Fibroblast of villous mesenchyme (primary cell): ENCODE measurements at places on chromosomes 11 and 22. TPM values are rescaled to one million over a fixed set of nuclear protein-coding genes. Genes with fewer than 3 reads are reported as not detected.

SMTNL1 gene
- not detected in 2 replicates for total RNA-seq

TTLL1 gene
- 8.2 and 11.0 TPM in 2 replicates for total RNA-seq

MN1 gene
- total RNA-seq, result 0.86 and 3.9 TPM in 2 replicates

FZD4 gene
- 13.5 and 17.3 TPM in 2 replicates for total RNA-seq

HYLS1 gene
- total RNA-seq, result 7.1 and 10.4 TPM in 2 replicates

NAALAD2 gene
- total RNA-seq, result 1.9 and 2.2 TPM in 2 replicates

TMX2 gene
- 62.8 and 79.9 TPM in 2 replicates for total RNA-seq

TRIM49C gene
- not detected in 2 replicates for total RNA-seq

MS4A6E gene
- not detected in 2 replicates for total RNA-seq

DSCAML1 gene
- total RNA-seq, result not detected in 2 replicates

MFRP gene
- total RNA-seq, result under 0.01 TPM in 1 of 2 replicates, not detected in the other

PAMR1 gene
- 416 and 493 TPM in 2 replicates for total RNA-seq

MEI1 gene
- total RNA-seq, result 1.3 and 2.2 TPM in 2 replicates

APOBEC3A gene
- not detected in 2 replicates for total RNA-seq

SLC22A8 gene
- not detected in 2 replicates for total RNA-seq

OR51I1 gene
- under 0.01 TPM in 1 of 2 replicates, not detected in the other for total RNA-seq

SCO2 gene
- total RNA-seq, result 2.6 TPM in 2 replicates

DNA sequence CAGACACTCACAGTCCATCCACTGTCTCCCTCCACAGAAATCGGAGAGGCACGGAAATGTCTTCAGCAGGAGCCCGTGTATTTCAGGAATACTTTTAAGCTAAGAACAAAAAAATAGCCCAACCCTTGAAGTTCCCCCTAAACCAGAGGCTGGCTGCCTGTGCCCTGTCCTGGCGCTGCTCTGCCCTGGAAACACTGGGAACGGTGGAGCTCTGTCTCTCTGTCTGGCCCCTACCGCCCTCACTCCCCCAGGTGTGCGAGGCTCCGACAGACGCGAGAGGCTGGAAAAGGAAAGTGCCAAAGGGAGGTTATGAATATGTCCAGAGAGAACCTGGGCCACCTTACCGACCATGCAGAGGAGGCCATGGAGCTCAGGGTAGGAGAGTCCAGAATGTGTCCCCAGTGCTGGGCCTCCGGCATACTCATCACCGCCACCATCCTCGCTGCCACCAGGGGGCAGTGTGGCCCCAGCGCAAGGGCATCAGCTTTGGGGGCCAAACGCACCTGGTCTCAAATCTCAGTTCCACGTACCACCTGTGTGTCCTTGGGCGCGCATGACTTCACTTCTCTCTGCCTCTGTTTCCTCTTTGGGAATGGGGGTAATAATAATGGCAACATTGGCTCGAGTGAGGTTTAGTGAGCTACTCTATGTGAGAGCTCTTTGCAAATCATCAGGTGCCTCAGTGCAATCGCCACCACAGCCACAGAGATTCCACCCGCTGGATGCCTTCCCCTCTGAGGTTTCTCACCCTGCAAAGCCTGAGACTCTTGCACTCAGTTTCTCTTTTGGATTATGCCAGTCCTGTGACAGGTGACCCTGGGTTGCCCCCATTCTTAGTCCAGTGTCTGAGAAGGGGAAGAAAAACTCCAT lies 10.4 kb upstream of the SLCO2B1 start:
- DNase-seq, result peak; percentile 27

GRCh38 chr11:60701469-60701818 lies 2.0 kb downstream of the MS4A8 start:
- DNase-seq, result no peak

- DNase-seq, result peak; percentile 32
Measured at GRCh38 chr22:24803064-24803542, 2.9 kb upstream of the SGSM1 start.

DNA sequence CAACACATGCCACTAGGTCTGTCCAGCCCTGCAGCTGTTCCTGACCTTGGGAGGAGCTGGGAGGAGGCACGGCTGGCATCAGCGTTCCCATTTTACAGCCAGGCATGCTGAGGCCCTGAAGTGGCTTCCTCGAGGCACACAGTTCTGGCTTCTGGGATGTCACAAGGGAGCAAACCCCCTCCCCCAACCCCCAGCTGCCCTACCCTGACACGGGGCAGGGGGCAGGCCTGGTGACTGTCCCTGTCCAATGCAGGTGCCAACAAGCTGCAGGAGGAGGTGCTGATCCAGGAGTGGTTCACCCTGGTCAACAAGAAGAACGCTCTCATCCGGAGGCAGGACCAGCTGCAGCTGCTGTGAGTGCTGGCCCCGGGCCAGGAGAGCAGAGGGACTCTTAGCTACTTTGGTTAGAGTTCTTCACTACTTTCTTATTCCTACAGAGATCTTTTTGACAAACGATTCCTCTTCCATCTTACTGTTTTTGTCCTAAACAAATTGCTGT lies 5.3 kb downstream of the KCNK7 start:
- DNase-seq, result peak; percentile 26

GRCh38 chr11:17585911-17586695 lies 39.0 kb downstream of the OTOG start:
- DNase-seq, result no peak

- no peak for DNase-seq
Measured at GRCh38 chr11:14082338-14082737, 119.8 kb downstream of the SPON1 start.

DNA sequence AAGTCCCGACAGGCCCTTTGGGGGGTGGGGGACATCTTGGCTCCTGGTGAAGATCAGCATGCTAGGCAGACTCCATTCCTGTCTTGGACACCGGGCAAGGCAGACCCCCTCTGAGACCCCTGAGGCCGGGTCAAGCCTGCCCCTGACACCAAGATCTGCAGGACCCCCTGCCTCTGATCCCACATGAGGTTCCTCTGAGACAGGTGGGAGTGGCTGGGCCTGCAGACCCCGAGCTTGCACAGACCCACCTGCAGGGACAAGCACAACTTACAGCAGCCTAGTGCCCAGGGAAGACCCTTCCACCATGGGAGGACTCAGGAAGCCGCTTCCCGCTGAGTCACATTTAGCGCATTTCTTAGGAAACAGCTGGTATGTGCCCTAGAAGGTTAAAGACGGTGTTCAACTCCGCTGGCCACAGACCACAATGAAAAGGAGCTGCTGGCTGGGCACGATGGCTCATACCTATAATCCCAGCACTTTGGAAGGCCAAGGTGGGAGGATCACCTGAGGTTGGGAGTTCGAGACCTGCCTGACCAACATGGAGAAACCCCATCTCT lies 15.5 kb downstream of the ARVCF start:
- peak; percentile 70 for DNase-seq

GRCh38 chr11:70713988-70714665 lies 315.8 kb downstream of the CTTN start:
- no peak for DNase-seq

- DNase-seq, result no peak
Measured at GRCh38 chr11:103920933-103921332, 115.5 kb upstream of the DDI1 start.

DNA sequence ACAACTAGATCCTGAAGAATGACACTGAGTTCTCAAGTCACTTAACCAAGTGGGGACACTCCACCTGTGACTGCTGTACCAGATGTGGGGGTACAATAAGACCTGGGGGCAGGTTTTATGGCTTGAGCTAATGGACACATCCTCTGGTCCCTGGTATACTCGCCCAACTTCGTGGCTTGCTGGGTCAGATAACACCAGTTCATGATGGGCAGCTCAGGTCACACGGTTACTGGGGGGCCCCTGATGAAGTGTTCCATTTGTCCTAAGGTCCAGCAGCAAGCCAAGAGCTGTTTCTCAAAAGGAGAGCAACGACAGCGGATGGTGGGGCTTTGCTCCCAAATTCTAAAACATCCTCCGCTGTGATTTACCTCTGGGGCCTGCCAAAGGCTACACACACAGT lies 1368.4 kb downstream of the BRD1 start:
- DNase-seq, result no peak

DNA sequence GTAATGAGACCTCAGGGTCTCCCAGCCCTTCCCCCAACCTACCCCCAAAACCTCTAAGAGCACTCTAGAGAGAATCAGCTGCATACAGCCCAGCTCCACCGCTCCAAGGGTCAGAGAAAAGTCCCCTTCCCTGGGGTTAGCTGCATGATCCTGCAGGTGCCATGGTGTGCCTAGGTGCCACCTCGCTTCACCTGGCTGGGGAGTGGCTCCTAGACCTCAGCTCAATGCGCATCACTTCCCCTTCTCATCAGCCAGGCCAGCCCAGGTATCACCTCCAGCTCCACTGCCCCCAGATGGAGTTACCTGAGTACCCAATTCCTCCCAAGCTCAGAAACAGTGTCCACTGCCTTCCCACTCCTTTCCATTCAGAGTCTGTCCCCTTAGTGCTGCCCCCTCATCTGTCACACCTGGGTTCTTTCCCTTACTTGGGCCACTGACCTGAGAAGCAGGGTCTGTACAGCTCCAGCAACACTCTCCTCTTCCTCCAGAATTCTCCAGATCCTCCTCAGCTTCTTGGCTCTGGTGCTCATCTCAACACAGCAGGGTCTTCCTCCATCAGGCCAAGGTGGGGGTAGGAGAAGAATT lies 1.3 kb downstream of the STARD10 start:
- DNase-seq, result no peak

DNA sequence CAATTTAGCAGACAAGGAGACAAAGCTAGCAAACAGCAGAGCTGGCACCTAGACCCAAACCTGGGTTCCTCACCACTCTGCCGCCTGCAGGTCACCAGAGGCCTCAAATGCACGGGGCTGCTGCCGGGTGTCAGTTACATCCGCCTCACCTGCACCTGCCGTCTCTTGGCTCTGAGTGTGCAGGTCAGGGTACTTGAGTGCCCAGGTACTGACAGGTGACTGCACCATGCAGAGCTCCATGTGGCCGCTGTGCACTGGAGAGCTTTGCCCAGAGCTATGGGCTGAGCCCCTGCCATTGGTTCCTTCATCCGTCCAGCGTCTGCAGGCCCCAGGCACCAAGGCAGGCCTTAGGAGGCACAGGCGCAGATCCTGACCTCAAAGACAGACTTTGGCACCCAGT lies 35.0 kb downstream of the PDGFB start:
- DNase-seq, result no peak

- peak; percentile 53 for DNase-seq
Measured at GRCh38 chr11:2428322-2428795, 16.0 kb downstream of the TRPM5 start.

DNA sequence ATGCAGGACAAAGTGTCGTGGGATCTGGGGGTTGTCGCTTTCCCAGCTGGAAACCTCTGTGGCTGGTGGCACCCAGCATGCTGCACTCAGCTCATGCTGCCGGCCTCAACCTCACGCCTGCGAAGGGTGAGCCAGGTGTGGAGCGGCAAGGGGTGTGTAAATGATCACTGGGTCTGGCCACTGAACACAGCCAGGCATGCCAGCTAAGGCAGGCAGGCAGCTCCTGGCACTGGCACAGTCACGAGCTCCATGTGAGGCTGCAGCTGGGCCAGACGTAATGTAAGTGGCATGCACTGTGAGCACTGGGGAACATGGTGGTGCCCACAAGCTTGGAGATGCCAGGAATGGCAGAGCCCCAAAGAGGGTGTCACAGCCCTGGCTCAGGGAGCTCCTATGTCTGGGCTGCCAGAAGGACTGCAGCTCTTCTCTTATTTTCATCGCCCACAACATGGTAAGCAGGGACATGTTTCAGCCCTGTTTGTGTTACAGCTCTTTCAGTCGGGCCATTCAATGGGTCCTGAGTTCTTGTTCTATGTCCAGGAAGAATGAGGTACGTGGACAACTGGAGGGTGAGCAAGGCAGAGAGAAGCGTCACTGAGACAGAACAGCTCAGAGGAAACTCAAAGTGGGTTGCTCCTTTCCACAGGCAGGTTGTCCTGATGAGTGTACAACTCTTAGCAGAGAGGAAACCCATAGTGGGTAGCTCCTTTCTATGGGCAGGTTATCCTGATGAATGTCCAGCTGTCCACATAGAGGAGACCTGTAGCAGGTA lies 403.8 kb downstream of the CNTN5 start:
- no peak for DNase-seq

GRCh38 chr22:36548606-36549005 lies 19.6 kb upstream of the EIF3D start:
- no peak for DNase-seq

GRCh38 chr22:41725510-41726110 lies 26.3 kb downstream of the MEI1 start:
- DNase-seq, result no peak

- DNase-seq, result no peak
Measured at GRCh38 chr11:12524865-12525264, 147.5 kb downstream of the PARVA start.

DNA sequence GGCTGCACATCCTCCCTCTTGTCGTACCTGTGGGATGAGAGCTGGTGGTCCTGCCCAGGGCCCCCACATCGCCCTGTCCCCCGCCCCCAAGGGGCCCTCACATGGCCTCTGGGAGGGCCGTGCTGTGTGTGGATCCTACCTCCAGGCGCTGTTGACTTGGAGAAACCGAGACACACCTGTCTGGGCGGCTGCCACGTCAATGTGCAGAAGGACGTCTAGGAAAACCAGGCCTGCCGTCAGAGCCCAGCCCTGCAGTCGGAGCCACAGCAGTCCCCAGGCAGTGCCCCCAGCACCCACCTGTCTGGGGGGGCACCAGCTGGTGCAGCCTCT lies 14.2 kb downstream of the ALG12 start:
- DNase-seq, result no peak

- no peak for DNase-seq
Measured at GRCh38 chr22:31241200-31241599, 29.1 kb downstream of the LIMK2 start.

- peak; percentile 33 for DNase-seq
Measured at GRCh38 chr11:126607374-126607773, 251.9 kb downstream of the ST3GAL4 start.
